Stimulated activated CD4-positive, alpha-beta T cell treated with anti-CD3 and anti-CD28 coated beads, Interleukin-1b, Interleukin-23, amount 100 ng/mL, for 24 hours (primary cell): ENCODE measurements at places on chromosomes 1 and 21.

- DNase-seq, result no peak
These were observed 37.8 kb downstream of the LPAR3 start for GRCh38 chr1:84855168-84855567.

GRCh38 chr1:172273647-172274396, 146.7 kb upstream of the C1orf105 start:
- DNase-seq, result no peak

DNA sequence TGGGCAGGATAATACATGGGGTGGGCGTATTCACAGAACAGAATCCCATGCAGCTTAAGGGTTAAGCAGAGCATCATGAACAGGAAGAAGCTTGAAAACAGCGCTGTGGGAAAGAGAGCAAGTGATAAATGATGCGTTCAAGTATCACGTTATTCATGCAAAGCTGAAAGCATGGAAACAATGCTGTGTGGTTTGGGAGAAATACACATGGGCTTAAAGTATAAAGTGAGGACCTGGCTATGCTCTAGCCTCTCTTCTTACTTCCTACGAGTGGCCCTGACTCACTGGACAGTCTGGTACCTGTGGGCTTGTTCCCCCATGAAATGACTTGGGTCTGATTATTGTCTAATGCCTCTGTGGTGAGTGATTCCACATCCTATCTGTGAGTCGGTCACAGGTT, 25.7 kb downstream of the TMPRSS2 start:
- DNase-seq, result no peak

- no peak for DNase-seq
These were observed 425.5 kb downstream of the KCTD3 start for GRCh38 chr1:215992620-215993019.

GRCh38 chr21:36848730-36849274, 117.7 kb downstream of the HLCS start:
- no peak for DNase-seq

GRCh38 chr1:76250271-76250670, 175.7 kb downstream of the ST6GALNAC3 start:
- no peak for DNase-seq

DNA sequence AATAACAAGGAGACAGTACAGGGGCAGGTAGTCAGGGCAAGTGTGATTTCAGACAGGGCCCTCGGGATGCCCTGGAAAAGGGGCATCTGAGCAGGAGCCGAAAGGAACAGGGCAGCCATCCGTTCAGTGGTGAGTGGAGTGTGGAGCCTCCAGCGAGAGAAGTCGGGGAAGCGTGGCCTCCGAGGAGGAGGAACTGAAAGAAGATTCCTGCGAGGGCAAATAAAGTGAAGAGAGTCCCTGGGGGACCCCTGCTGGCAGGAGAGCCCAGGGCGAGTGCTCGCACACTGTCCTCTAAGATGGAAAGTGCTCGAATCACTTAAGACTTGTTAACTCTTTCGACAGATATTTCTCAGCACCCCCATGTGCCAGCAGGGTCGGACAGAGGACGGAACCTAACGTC, 3.5 kb upstream of the UTS2 start:
- DNase-seq, result no peak

DNA sequence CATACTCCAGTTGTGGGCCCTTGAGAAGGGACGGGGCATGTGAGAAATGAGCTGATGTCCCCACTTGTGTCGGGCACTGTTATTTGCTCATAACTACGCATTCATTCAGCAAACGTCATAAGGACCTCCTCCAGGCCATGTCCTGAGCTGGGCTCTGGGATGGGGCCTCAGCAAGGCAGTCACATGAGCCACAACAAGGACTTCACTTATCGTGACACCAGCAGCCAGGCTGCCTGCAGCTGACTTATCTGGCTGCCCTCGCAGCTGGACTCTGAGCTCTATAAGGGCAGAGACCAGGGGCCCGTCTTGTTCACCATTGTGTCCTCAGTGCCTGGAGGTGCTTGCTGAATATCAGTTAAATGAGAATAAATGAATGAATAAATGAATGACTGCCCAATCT, 37.5 kb upstream of the GRIK3 start:
- DNase-seq, result no peak

- no peak for DNase-seq
These were observed 132.2 kb downstream of the CLIC6 start for GRCh38 chr21:34800797-34801518.

DNA sequence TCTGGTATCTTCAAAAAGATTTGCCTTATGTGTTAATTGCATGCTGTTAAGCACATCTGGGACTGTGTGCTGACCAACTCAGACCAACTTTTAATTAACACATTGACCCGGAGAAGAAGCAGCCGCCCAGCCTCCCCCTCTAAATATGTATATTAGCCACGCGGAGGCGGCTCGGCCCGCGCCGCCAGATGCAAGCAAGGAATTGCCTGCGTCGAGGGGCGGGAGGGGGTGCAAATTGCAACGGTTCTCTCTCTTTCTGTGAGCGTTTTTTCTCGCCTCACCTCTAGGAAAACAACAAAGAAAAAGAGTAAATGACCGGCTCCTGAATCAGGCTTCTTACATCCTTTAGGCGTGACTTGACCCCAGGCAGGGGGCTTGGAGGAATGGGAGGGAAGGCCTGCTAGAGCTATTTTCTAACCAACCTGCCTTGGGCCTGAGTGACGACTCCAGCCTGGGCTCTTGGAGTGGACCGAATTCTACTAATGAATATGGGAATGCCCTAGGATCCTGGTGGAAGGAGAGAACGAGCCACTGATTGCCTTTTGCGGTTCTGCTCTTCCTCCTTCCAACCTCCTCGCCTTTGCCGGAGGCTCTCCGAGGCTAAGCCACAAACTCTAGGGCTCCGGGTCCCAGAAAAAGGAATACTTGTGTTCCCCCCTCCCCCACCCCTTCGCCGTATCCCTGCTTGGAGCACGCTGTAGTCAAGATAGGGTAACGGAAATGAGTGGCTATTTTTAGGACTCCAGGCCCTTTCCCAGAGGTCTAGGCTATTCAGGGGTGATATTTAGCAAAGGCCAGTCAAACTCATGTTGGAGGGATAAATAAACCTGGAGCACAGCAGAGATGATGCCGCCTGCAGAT, 417.0 kb upstream of the ESRRG start:
- DNase-seq, result no peak
